CD4-positive, alpha-beta T cell treated with Interferon gamma for 1 hour (primary cell): ENCODE measurements at places on chromosomes 4 and X.

GRCh38 chrX:24294619-24295018 is 19.2 kb downstream of the SUPT20HL2 start:
- no peak for DNase-seq

- DNase-seq, result no peak
Measured at GRCh38 chr4:127347936-127348335, 284.8 kb upstream of the INTU start.

DNA sequence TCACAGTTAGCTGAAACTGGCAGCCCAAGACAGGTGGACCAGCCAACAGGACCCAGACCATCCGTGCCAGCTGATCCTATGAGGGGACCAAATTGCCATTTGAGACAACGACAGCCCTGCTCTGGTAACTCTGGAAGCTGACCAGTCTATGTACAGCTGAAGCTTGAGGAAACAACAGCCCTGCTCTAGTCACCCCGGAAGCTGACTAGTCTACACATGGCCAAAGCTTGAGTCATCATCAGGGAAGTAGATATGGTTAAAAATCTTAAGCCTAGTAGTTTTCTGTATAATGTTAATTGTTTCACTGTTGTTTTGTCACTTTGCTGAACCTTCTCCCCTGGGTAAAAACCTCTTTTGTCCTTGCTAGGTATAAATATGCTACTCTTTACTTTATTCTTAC is 905.4 kb upstream of the NDST4 start:
- DNase-seq, result no peak

DNA sequence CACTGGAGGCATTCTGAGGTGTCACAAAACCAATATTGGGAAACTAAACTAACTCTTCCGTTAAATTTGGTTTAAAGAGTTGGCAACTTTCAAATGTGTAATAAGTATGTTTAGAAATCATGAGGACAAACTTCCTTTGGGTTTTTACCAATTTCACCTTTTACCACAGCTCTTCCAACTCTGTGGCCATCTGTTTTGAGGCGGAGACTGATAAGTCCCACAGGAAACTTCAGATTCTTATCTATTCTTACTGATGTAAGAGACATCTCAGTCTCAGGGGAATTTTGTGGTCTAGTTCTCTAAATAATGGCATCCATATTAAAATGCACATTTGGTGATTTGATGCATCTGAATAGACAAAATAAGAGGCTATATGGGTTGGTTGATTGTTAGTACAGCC is 229.2 kb upstream of the AFF2 start:
- no peak for DNase-seq

DNA sequence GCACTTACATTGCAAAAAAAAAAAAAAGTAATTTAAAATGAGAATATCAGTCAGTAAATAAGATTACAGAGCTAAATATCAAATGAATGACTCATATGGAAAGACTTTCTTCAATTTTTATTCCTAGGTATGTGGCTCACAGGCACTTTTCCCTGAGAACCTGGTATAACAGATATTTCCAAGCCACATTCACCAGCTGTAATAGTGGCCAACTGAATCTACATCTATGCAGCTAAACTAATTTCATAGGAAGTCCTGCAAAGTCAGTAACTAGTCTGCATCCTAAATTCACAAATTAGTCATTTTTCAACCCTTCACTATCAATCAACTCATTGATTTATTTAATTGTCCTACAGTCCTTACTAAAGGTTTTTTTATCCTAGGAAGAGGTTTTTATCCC is 5.6 kb downstream of the PDE5A start:
- DNase-seq, result no peak
